Lower lobe of right lung (tissue), 2 donors: ENCODE measurements at places on chromosomes 2 and 18. TPM values are rescaled to one million over a fixed set of nuclear protein-coding genes. Genes with fewer than 3 reads are reported as not detected.
A peak's percentile ranks its signal among the peaks of the same experiment; 100 is the strongest.

DNA sequence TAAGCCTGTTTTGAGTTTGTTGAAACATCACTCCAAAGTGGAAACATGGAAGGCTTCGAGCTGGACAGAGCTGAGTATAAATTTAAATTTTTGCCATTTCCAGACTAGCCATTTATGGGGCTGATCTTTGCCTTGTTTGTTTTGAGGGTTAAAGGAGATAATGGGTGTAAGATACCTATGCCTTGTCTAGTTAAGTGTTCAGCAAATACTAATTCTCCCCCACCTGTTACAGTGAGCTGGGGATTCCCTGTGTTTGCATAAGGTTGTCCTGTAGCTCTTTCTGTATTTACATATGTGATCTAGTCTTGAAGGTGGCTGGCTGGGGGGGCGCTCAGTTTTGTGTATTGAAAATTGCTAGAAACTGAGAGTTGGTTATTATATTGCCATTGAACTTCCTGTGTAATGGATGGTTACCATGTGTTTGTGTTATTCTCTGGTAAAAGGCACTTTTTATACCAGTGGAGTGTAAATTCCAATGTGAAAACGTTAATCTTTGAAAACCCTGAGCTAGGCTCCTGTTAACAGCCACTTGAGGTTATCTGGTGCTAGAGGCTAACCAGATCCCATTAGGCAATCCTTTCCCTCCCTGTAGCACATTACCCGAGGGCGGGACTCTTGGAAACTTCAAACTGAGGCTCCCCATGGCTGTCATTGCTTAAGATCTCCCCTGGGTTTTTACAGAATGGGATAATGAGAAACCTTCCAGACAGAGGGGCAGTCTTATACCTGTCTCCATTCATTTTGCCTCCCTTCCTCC is 26.7 kb downstream of the TANC1 start:
- no peaks in the 10 kb centered on the region for H3K36me3 ChIP-seq
- peaks cover 59% of the 10 kb centered on the region for H3K4me1 ChIP-seq
- no peak for DNase-seq
- no peak overlapping the region for H3K4me3 ChIP-seq

- H3K27ac ChIP-seq, result no peak overlapping the region
- no peaks in the 10 kb centered on the region for H3K4me1 ChIP-seq
- no peak overlapping the region for H3K4me3 ChIP-seq
- H3K27me3 ChIP-seq, result no peaks in the 10 kb centered on the region
- peaks cover 36% of the 10 kb centered on the region for H3K36me3 ChIP-seq
- DNase-seq, result no peak
Measured at GRCh38 chr18:2547477-2548087, 23.7 kb downstream of the METTL4 start.

DNA sequence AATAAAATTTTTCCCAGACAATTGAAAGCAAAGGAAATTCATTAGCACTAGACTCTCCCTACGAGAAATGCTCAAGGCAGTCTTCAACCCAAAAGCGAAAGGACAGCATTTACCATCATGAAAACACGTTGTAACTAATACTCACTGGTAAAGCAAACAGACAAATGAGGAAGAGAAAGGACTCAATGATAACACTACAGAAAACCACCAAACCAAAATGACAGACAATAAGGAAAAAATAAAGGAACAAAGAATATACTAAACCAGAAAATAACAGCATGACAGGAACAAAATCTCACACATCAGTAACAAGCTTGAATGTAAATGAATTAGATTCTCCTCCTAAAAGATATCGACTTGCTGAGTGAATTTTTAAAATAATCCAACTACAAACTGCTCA is 190.7 kb downstream of the NOL4 start:
- H3K27me3 ChIP-seq, result no peaks in the 10 kb centered on the region
- H3K4me3 ChIP-seq, result no peak overlapping the region
- no peaks in the 10 kb centered on the region for H3K4me1 ChIP-seq
- no peak overlapping the region for H3K27ac ChIP-seq
- no peak for DNase-seq

DNA sequence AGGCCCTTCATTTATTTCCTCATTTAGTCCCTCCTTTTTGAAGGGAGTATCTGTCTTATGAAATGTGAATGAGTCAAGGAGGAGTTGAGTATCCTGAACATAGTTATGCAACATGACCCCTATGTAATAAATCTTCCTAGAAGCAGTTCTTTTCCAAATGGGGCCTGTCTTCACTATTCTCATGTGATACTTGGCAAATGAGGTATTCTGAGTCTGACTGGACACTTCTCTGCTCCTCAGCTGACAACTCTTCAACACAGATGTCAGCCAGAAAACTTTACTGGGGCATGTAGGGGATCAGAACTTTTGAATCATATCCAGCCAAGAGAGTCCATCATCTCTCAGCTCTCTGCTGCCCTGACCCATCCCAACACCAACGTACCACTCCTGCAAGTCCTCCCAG is 291.6 kb downstream of the ZNF385B start:
- no peak for DNase-seq
- peaks cover 11% of the 10 kb centered on the region for H3K4me1 ChIP-seq
- no peaks in the 10 kb centered on the region for H3K36me3 ChIP-seq
- no peak overlapping the region for H3K27ac ChIP-seq
- no peaks in the 10 kb centered on the region for H3K27me3 ChIP-seq
- H3K4me3 ChIP-seq, result no peak overlapping the region

GRCh38 chr2:219707496-219708285 is 80.3 kb downstream of the SLC4A3 start:
- H3K27me3 ChIP-seq, result peaks cover 3% of the 10 kb centered on the region
- H3K36me3 ChIP-seq, result no peaks in the 10 kb centered on the region
- peaks cover 7% of the 10 kb centered on the region for H3K4me1 ChIP-seq
- DNase-seq, result no peak
- no peak overlapping the region for H3K4me3 ChIP-seq

DNA sequence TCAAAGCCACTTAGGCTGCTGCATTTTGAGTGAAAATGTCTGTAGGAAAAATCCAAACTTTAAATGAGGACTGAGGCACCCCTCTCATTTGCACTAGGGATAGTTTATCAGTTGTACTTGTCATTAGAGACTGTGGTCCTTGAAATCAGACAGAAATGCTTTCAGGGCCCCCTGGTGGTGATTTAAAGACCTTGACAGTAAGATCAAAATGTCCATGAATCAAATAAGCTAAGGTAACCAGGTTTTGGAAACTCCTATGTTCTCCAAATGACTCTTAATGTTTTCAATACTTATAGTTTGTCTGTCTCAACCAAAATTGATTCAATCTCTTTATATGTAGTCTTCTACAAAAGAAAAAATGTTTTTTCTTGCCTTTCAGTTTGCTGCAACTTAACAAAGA is 28.8 kb upstream of the DDX18 start:
- no peak overlapping the region for H3K4me3 ChIP-seq
- no peaks in the 10 kb centered on the region for H3K4me1 ChIP-seq

GRCh38 chr2:105261061-105261460 is 19.5 kb downstream of the GPR45 start:
- no peak overlapping the region for H3K27ac ChIP-seq
- no peak for DNase-seq
- H3K27me3 ChIP-seq, result no peaks in the 10 kb centered on the region
- H3K4me3 ChIP-seq, result no peak overlapping the region

- no peak overlapping the region for H3K27ac ChIP-seq
- no peaks in the 10 kb centered on the region for H3K4me1 ChIP-seq
- peaks cover 75% of the 10 kb centered on the region for H3K36me3 ChIP-seq
- DNase-seq, result peak; percentile 77
- H3K27me3 ChIP-seq, result no peaks in the 10 kb centered on the region
- H3K4me3 ChIP-seq, result no peak overlapping the region
Measured at GRCh38 chr2:200905618-200906296, 16.6 kb downstream of the NIF3L1 start.

GRCh38 chr2:71713581-71714580 is 260.5 kb downstream of the DYSF start:
- no peak overlapping the region for H3K4me3 ChIP-seq
- H3K27me3 ChIP-seq, result no peaks in the 10 kb centered on the region
- peaks cover 28% of the 10 kb centered on the region for H3K4me1 ChIP-seq
- no peak for DNase-seq
- H3K36me3 ChIP-seq, result no peaks in the 10 kb centered on the region

DNA sequence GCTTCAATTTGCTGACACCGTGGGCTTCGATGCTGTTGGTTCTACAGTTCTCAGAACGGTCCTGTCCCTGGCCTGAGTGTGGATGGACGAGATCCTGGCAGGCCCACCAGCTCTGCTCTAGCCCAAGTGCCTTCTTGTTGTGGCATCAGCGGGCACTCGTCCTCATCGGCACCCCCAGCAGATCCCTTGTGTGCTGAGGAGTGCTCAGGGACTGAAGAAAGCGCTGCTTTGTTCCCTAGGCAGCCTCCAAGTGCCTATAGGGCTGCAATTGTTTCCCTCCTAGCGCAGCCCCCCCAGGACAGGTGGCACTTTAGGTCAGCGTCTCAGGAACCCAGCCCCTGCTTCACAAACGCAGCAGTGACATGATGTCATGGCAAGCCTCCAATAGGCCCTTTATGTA is 217.7 kb downstream of the AGAP1 start:
- no peaks in the 10 kb centered on the region for H3K36me3 ChIP-seq
- no peak overlapping the region for H3K4me3 ChIP-seq
- H3K27ac ChIP-seq, result no peak overlapping the region
- peaks cover 12% of the 10 kb centered on the region for H3K4me1 ChIP-seq

DNA sequence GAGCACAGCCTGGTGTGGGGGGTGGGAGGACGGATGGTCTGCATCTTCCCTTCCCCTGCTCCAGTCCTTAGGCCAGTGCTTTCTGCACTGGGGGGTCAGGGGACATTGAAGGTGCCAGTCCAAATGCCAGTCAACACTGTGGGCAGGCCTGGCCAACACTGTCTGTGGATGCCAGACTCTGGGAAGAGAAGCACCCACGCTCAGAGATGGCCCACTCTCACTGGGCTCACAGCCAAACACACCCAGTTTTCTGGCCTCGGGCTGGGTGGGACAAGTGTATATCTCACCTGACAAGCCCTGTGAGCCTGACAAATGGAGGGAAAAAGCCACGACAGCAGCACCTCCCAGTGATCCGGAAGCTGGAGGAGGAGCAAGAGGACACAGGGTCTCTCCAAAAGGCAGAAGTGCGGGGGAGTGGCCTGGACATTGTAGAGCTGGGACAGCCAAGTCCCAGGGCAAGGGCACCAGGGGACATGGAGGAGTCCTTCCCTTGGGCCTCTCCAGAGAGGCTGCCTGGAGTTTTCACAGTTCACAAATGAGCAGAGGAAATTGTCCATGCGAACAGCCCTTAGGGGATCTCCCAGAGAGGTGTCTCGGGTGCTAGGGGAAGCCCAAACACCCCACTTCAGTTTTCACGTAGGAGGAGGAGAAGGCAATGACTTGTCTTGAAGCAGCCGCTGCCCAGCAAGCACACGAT is 79.3 kb downstream of the SDC1 start:
- H3K27ac ChIP-seq, result no peak overlapping the region

GRCh38 chr2:46163098-46163430 is 134.1 kb upstream of the EPAS1 start:
- peak overlapping the region; percentile 41 for H3K27ac ChIP-seq
- H3K36me3 ChIP-seq, result peaks cover 50% of the 10 kb centered on the region
- DNase-seq, result no peak
- no peaks in the 10 kb centered on the region for H3K27me3 ChIP-seq
- H3K4me1 ChIP-seq, result peaks cover 38% of the 10 kb centered on the region

GRCh38 chr18:32661486-32662299 is 111.1 kb downstream of the KLHL14 start:
- no peak overlapping the region for H3K27ac ChIP-seq
- H3K36me3 ChIP-seq, result no peaks in the 10 kb centered on the region
- H3K4me1 ChIP-seq, result no peaks in the 10 kb centered on the region
- DNase-seq, result no peak
- no peak overlapping the region for H3K4me3 ChIP-seq

DNA sequence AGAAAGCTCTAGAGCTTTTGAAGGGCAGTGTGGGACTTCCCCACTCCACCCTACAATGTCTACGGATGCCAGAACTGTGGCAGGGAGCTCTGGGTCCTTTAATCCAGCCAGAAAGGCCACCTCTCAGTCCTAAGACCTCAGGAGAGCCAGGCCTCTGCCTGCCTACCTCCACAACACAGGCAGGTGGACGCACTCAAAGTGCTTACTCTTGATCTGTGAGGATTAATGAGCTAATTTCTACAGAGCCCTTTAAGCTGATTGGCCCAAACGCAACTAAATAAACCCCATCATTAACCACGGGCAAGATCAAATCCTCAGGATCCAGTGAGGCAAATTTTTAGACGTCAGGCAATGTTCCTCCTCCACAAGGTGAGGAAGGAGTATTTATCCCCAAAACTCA is 8.1 kb downstream of the STK39 start:
- H3K4me3 ChIP-seq, result no peak overlapping the region
- H3K27ac ChIP-seq, result no peak overlapping the region
- H3K4me1 ChIP-seq, result no peaks in the 10 kb centered on the region

DNA sequence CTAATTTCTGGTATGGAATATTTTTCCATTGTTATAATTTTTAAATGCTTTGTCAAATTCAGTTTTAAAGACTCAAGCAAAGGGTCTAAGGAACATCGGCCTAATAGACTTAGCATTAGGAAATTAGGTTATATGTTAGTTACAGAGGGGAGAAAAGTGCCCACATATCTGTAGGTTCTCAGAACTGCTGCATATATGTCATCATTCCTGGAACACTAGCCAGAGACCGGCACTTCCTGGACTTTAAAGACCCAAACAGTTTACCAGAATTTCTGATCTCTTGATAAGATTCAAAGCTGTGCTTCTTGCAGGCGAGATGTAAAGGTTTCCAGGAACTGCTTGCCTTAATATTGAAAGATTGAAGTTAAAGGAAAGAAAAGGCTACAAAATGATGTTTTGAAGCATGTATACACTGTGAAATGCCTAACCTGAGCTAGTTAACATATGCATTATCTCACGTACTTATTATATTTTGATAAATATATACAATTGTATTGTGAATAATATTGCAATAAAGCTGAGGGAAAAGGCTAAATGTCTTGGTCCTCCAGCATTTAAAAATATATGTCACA is 993.6 kb downstream of the LRP1B start:
- no peaks in the 10 kb centered on the region for H3K36me3 ChIP-seq
- no peaks in the 10 kb centered on the region for H3K27me3 ChIP-seq
- no peaks in the 10 kb centered on the region for H3K4me1 ChIP-seq
- H3K4me3 ChIP-seq, result no peak overlapping the region
- no peak overlapping the region for H3K27ac ChIP-seq

Gene OSR1
- total RNA-seq, result 15.5 TPM

Gene TDRD15
- total RNA-seq, result not detected

Gene TMEM237
- total RNA-seq, result 13.9 TPM

Gene TRABD2A
- 5.4 TPM for total RNA-seq

Gene OSBPL6
- 7.9 TPM for total RNA-seq

Gene TMEM182
- total RNA-seq, result 3.7 TPM

Gene ALPI
- not detected for total RNA-seq

Gene DLX2
- not detected for total RNA-seq

Gene HOXD13
- not detected for total RNA-seq

Gene REG3A
- total RNA-seq, result not detected

Gene SERPINB10
- not detected for total RNA-seq
